ENCODE measurements at places on chromosomes 3 and 15. TPM values are rescaled to one million over a fixed set of nuclear protein-coding genes. Genes with fewer than 3 reads are reported as not detected.

GRCh38 chr15:34318277-34319079 is 19.1 kb downstream of the SLC12A6 start:
- peak overlapping the region; percentile 49 for H3K27ac ChIP-seq
- no peak for DNase-seq
- no peaks in the 10 kb centered on the region for H3K27me3 ChIP-seq
- peak overlapping the region; percentile 55 for H3K4me3 ChIP-seq
- no peaks in the 10 kb centered on the region for H3K36me3 ChIP-seq

DNA sequence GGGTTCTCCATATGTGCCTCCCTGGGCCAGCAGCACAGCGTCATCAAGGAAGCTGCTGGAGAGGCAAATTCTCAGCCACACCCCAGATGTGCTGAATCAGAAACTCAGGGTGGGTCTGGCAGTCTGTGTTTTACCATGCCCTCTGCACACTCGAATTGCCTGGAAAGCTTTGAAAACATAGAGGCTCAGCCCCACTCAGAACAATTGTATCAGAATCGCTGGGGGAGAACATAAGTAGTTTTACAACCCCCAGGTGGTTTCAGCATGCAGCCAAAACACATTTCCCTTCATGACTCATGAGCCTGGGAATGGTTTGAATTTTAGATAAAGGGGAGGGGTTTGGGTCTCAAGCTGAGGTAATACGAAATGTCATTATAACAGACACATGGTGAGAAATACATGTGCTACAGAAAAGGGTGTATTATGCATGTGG is 9.6 kb downstream of the TGM4 start:
- no peak for DNase-seq
- no peak overlapping the region for H3K4me3 ChIP-seq
- no peaks in the 10 kb centered on the region for H3K36me3 ChIP-seq
- H3K27ac ChIP-seq, result no peak overlapping the region
- H3K4me1 ChIP-seq, result no peaks in the 10 kb centered on the region

Gene PP2D1
- total RNA-seq, result not detected

GRCh38 chr15:88456733-88457132 is 10.5 kb downstream of the MRPL46 start:
- peaks cover 56% of the 10 kb centered on the region for H3K36me3 ChIP-seq
- no peak overlapping the region for H3K27ac ChIP-seq
- no peak overlapping the region for H3K4me3 ChIP-seq
- H3K27me3 ChIP-seq, result no peaks in the 10 kb centered on the region
- peaks cover 8% of the 10 kb centered on the region for H3K4me1 ChIP-seq
- DNase-seq, result peak; percentile 19

DNA sequence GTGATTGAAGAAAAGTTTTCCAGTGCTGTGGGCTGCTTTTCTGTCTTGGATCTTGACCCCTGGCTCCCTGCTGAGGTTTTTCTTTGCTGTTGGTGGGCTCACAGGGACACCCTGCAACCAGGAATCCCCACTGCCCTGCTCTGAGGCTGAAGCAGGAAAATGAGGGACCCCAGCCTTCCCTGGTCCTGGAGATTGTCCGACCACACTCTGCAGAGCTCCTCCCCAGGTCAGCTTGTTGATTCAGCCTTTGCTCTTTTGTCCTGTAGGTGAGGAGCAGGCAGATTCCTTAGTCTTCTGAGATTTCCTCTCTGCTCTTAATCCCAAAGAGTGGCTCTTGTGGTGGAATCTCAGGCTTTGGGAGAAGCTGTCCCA is 194.5 kb downstream of the RPLP1 start:
- no peaks in the 10 kb centered on the region for H3K27me3 ChIP-seq
- no peak overlapping the region for H3K27ac ChIP-seq
- H3K36me3 ChIP-seq, result no peaks in the 10 kb centered on the region
- H3K4me1 ChIP-seq, result peaks cover 6% of the 10 kb centered on the region
- DNase-seq, result no peak

GRCh38 chr15:76993114-76993725 is 1.7 kb upstream of the PSTPIP1 start:
- H3K27ac ChIP-seq, result no peak overlapping the region
- DNase-seq, result no peak
- H3K4me3 ChIP-seq, result no peak overlapping the region
- H3K27me3 ChIP-seq, result no peaks in the 10 kb centered on the region
- no peaks in the 10 kb centered on the region for H3K36me3 ChIP-seq
- H3K4me1 ChIP-seq, result peaks cover 52% of the 10 kb centered on the region

DNA sequence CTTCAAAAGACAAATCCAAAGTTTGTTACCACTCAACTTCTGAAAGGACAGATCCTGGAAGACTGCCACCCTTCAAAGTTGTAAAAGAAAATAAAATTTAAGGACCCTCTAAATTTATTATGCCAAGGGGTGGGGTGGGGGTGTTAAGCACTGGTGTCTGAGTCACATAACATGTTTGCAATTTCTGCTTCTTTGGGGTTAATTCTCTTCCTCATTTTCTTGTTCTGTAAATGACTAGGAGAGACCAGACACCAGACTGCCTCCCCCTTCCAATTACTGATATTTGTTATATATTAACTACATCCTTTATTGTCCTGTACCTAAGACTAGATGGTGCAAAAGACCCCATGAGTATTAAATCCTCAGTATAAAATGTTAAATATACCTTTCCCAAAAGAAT is 242.8 kb downstream of the ZNF385D start:
- no peak overlapping the region for H3K4me3 ChIP-seq
- DNase-seq, result no peak
- H3K36me3 ChIP-seq, result no peaks in the 10 kb centered on the region
- H3K4me1 ChIP-seq, result no peaks in the 10 kb centered on the region
- no peaks in the 10 kb centered on the region for H3K27me3 ChIP-seq

- peaks cover 25% of the 10 kb centered on the region for H3K4me1 ChIP-seq
- no peaks in the 10 kb centered on the region for H3K36me3 ChIP-seq
- H3K27ac ChIP-seq, result no peak overlapping the region
- no peaks in the 10 kb centered on the region for H3K27me3 ChIP-seq
- DNase-seq, result no peak
These were observed 697.1 kb downstream of the NLGN1 start for GRCh38 chr3:174094669-174095068.

DNA sequence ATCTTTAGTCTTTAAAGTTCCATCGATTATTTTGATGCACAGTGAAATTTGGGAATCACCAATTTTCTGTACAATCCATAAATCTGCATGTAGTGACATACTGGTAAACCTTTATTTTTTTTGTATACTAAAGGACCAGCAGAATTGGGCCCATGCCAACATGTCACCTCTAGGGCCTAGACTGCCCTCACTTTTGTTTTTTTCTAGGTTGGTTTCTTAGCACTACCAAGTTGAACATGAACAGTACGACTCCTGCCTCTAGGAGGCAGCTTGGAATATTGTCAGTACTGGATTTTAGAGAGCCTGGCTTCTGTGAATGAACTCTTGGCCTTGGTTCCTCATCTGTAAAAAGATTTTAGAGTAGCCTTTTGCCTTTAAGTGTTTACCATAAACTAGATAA is 32.3 kb downstream of the NKIRAS1 start:
- no peak overlapping the region for H3K4me3 ChIP-seq
- H3K27ac ChIP-seq, result no peak overlapping the region
- H3K4me1 ChIP-seq, result peaks cover 28% of the 10 kb centered on the region
- no peaks in the 10 kb centered on the region for H3K27me3 ChIP-seq

- no peak for DNase-seq
- H3K27ac ChIP-seq, result no peak overlapping the region
- no peak overlapping the region for H3K4me3 ChIP-seq
- no peaks in the 10 kb centered on the region for H3K4me1 ChIP-seq
These were observed 12.4 kb downstream of the MYO1E start for GRCh38 chr15:59360305-59360704.

GRCh38 chr15:70875001-70875782 is 17.0 kb downstream of the THAP10 start:
- no peaks in the 10 kb centered on the region for H3K27me3 ChIP-seq
- DNase-seq, result no peak

GRCh38 chr15:60760646-60761504 is 281.9 kb upstream of the ICE2 start:
- H3K36me3 ChIP-seq, result no peaks in the 10 kb centered on the region
- H3K4me3 ChIP-seq, result no peak overlapping the region
- no peak overlapping the region for H3K27ac ChIP-seq

Gene NPAP1
- total RNA-seq, result not detected

DNA sequence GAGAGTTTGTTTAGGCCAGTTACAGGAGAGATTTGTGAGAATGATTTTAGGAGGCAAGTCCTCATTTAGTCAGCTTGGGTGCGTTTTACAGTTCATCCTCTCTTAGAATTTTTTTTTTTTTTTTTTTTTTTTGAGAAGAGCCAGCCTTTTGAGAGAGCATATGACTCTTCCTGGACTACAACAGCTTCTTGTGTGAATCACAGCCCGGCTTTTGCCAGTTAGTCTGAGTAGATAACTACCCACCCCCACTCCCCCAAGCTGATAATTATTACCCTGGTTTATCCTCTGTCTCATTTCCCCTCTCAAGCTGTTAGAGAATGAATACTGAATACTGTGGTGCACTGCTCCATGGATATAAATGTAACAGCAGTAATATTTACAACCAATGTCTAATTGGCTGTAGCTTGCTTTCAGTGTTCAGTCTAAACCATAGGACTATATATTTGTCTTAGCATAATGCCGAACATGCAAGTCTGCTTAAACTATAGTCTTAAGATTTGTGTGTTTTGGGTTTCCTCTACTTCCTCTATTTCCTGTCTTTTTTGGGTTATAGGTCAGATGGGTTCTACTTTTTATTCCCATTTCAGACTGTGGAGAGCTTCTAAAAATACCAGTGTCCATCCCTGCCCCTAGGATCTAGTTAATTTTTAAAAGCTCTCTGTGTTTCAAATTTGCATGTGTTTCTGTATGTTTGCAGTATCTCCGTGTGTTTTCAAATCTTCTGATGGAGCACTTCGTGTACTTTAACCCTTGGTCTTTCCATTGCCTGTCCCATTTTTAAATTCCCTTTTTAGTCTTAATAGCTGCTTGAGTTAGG is 8.0 kb downstream of the CHD2 start:
- peaks cover 92% of the 10 kb centered on the region for H3K4me1 ChIP-seq
- peak overlapping the region; percentile 30 for H3K4me3 ChIP-seq
- DNase-seq, result no peak
- H3K36me3 ChIP-seq, result no peaks in the 10 kb centered on the region
- H3K27ac ChIP-seq, result peak overlapping the region; percentile 98
- no peaks in the 10 kb centered on the region for H3K27me3 ChIP-seq

GRCh38 chr3:56939834-56940233 is 120.6 kb upstream of the SPATA12 start:
- H3K4me3 ChIP-seq, result no peak overlapping the region
- DNase-seq, result no peak
- H3K36me3 ChIP-seq, result no peaks in the 10 kb centered on the region
- H3K27me3 ChIP-seq, result no peaks in the 10 kb centered on the region
- no peak overlapping the region for H3K27ac ChIP-seq

Gene TRAIP
- total RNA-seq, result not detected

DNA sequence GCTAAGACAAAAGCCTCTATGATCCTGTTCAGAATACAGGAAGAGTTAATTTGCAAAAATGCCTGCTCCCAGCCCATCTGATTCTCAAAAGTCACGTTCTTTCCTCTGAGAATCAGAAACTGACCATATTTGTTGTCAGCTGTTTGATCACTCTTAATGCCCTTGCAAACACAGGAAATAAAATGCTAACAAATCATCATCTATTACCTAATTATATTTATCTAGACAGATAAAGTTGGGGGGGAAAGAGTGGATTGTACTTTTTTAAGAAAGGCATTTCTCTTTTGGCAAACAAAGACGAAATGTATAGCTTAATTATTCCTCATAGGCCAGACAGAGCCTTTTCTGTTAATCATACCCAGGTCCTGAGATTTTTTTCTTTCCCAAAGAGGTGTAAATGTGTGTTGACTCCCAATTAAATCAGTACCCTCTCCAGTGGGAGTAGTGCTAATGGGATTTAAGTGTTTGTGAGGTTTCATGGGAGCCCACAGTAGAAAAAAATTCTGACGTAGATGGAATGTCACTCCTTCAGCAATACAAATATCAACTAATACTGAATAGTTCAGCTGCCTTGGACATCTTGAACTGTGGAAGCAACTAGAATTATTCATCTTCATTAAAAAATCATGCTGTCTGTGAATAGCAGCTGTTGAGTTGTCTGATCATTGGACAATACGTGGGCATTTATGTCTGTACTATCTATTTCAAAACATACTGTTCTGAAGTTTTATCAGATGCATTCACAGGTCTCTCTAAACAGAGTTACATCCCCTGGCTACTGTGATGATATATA is 22.5 kb upstream of the BNIP2 start:
- no peak overlapping the region for H3K4me3 ChIP-seq
- H3K4me1 ChIP-seq, result no peaks in the 10 kb centered on the region
- H3K27me3 ChIP-seq, result no peaks in the 10 kb centered on the region
- DNase-seq, result peak; percentile 14

DNA sequence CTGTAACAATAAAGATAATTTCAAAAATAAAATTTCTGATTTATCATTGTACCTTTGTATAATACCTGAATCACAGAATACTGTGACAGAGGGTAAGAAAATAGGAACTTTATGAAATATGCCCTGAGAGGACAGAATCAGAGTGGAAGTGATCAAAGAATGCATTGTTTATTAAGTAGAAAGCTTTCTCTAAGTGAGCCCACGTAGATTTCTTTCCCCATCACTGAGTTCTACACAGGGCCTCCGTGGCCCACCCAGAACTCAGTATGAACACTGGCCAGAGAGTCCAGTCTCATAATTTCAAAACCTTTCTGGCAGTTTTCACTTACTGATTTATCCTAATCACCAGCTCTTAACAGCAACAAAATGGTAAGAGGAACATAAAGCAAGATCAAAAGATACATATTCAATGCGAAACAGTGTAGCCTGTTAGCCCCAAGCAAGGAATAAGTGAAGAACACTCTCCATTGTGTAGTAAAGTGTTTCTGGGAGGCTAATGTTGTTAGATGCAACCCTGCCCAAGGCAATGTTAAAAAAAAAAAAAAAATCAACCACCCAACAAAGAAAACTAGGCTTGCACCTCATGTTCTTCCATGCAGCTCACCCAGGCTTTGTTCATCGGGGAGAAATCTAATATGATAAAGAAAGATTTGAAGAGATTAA is 341.3 kb downstream of the LSAMP start:
- no peak for DNase-seq
- no peak overlapping the region for H3K4me3 ChIP-seq
- H3K4me1 ChIP-seq, result no peaks in the 10 kb centered on the region
- H3K27me3 ChIP-seq, result no peaks in the 10 kb centered on the region
- no peak overlapping the region for H3K27ac ChIP-seq
- no peaks in the 10 kb centered on the region for H3K36me3 ChIP-seq

- no peaks in the 10 kb centered on the region for H3K27me3 ChIP-seq
- H3K36me3 ChIP-seq, result no peaks in the 10 kb centered on the region
- H3K4me3 ChIP-seq, result no peak overlapping the region
- H3K27ac ChIP-seq, result no peak overlapping the region
- DNase-seq, result peak; percentile 91
- H3K4me1 ChIP-seq, result no peaks in the 10 kb centered on the region
These were observed 52.1 kb upstream of the EPHB1 start for GRCh38 chr3:134743006-134743405.

Gene RSRC1
- total RNA-seq, result 57.3 TPM

GRCh38 chr3:122064326-122064725 is 9.2 kb downstream of the CD86 start:
- no peak overlapping the region for H3K27ac ChIP-seq
- DNase-seq, result no peak
- no peak overlapping the region for H3K4me3 ChIP-seq
- no peaks in the 10 kb centered on the region for H3K36me3 ChIP-seq
